Prostate gland (tissue), 2 donors: ENCODE measurements at places on chromosomes 1 and 21. TPM values are rescaled to one million over a fixed set of nuclear protein-coding genes. Genes with fewer than 3 reads are reported as not detected.

DNA sequence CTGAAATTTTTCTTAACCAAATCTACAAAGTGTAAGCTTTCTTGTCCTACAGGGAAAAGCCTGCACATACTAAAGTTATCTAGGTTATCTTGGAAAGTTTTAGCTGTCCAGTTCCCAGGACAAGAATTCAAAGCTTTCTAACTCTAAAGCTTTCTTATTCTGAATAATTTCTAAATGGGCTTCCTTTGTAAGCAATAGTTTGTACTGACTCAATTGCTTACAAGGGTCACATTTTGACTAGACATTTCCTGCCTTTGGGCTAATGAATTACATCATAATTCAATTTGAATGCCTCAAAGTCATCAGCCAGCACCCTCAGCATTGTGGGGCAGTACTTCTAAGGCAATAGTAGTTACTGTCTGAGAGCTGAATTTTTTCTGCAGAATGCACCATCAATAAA is 223.0 kb downstream of the LTN1 start:
- no peak overlapping the region for H3K4me3 ChIP-seq
- H3K27ac ChIP-seq: peak overlapping the region; percentile 49
- H3K27me3 ChIP-seq: no peaks in the 10 kb centered on the region

- no peaks in the 10 kb centered on the region for H3K4me1 ChIP-seq
- no peak overlapping the region for H3K27ac ChIP-seq
- no peak for DNase-seq
- H3K36me3 ChIP-seq: no peaks in the 10 kb centered on the region
- H3K27me3 ChIP-seq: no peaks in the 10 kb centered on the region
Measured at GRCh38 chr1:101000131-101000873, 25.3 kb downstream of the DPH5 start.

AJAP1 gene
- total RNA-seq: 0.73 TPM

ATP6V1G3 gene
- not detected for total RNA-seq

LMX1A gene
- 0.28 TPM for total RNA-seq

DNA sequence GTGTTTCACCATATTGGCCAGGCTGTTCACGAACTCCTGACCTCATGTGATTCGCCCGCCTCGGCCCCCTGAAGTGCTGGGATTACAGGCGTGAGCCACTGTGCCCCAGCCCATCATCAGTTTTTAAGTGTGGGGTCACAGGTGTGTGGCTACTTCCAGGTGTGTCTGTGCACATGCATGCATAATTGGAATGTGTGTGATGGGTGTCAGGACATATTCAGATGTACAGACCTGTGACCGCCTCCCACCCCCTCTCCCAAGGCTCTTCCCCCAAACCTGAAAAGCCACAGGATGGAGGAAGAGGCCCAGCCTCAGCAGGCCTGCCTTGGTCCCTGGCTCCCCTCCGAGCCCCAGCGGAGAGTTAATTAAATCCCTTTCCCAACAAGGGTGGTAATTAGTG is 37.3 kb upstream of the CSF3R start:
- no peaks in the 10 kb centered on the region for H3K27me3 ChIP-seq
- H3K27ac ChIP-seq: no peak overlapping the region
- DNase-seq: no peak

DNA sequence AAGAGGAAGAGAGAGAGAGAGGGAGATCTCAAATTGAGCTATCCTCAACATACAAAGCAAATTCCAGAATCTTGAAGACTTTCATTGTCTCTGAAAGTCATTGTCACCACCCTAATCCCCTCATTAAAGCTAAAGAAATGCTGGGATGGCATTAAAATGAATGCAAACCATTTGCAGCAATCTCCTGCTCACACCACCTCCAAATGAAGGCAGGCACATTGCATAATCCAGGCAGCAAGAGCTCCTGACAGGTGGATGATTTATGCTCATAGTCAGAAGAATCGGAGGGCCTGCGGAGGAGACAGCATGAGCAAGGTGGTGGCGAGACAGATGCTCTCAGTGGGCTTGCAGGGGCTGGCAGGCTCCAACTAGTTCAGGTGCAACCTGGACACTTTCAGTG is 90.2 kb downstream of the ESRRG start:
- H3K27me3 ChIP-seq: no peaks in the 10 kb centered on the region
- no peaks in the 10 kb centered on the region for H3K36me3 ChIP-seq
- H3K27ac ChIP-seq: no peak overlapping the region
- no peaks in the 10 kb centered on the region for H3K4me1 ChIP-seq
- H3K4me3 ChIP-seq: no peak overlapping the region

DNA sequence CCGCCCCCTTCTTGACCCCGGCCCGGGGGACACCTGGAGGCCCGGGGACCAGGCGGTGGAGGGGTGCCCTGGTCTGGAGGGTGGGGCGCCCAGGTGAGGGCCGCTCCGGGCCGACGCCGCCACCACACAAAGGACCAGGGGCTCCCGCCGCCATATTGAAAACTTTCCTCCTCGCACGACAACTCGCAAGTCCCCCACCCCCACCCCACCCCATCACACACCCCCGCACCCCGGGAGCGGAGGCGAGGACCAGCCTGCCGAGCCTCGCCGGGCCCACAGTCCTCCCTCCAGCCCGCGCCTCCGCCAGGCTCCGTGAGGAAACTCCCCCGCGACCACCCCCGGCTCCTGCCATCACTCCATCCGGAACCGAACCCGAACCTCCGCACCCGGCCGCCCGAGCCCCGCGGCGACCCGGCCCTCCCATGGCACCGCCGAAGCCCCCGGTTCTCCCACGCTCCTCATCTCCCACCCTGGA is 733 bp downstream of the KDM5B start:
- H3K4me3 ChIP-seq: peak overlapping the region; percentile 99
- peak; percentile 17 for DNase-seq
- no peaks in the 10 kb centered on the region for H3K27me3 ChIP-seq
- no peaks in the 10 kb centered on the region for H3K4me1 ChIP-seq
- peak overlapping the region; percentile 95 for H3K27ac ChIP-seq

DNA sequence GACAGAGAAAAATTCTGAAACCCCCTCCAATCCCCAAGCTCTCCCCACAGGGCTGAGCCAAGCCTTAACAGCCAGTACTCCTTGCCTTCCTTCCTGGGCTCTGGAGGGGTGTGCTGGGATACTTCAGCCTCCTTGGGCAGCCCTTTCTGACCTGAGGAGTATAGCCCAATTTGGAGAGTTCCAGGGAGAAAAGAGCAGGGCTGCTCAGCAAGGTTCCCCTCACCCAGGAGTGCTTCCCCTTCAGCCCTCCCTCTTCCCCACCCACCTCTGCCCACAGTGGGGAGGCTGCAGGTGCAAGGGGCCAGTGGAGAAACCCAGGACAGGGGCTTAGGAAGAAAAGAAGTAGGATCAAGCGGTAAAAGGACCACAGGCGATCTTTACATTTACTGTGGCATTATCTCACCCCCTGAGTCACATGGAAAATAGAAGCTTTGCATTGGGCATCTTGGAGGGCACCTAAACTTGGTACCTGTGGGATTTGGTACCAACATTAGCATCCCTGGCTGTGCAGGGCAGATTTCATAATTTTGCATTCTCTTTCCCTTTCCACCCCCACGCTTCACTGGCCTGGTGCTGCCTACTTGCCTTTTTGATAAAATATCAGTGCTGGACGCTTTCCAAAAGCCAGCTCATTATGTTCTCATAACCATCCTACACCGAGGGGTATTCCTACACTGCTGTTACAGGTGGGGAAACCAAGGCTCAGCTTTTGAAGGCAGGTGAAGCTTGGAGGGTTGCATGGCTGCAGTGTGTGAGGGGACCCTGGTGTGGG is 2.8 kb upstream of the ADORA1 start:
- no peak overlapping the region for H3K27ac ChIP-seq
- peaks cover 14% of the 10 kb centered on the region for H3K27me3 ChIP-seq
- peaks cover 6% of the 10 kb centered on the region for H3K4me1 ChIP-seq
- no peak for DNase-seq
- no peaks in the 10 kb centered on the region for H3K36me3 ChIP-seq

OR2M7 gene
- not detected for total RNA-seq

GRCh38 chr21:42614396-42614795 is 39.0 kb upstream of the PDE9A start:
- no peaks in the 10 kb centered on the region for H3K36me3 ChIP-seq
- H3K4me3 ChIP-seq: no peak overlapping the region
- peak overlapping the region; percentile 74 for H3K27ac ChIP-seq

DNA sequence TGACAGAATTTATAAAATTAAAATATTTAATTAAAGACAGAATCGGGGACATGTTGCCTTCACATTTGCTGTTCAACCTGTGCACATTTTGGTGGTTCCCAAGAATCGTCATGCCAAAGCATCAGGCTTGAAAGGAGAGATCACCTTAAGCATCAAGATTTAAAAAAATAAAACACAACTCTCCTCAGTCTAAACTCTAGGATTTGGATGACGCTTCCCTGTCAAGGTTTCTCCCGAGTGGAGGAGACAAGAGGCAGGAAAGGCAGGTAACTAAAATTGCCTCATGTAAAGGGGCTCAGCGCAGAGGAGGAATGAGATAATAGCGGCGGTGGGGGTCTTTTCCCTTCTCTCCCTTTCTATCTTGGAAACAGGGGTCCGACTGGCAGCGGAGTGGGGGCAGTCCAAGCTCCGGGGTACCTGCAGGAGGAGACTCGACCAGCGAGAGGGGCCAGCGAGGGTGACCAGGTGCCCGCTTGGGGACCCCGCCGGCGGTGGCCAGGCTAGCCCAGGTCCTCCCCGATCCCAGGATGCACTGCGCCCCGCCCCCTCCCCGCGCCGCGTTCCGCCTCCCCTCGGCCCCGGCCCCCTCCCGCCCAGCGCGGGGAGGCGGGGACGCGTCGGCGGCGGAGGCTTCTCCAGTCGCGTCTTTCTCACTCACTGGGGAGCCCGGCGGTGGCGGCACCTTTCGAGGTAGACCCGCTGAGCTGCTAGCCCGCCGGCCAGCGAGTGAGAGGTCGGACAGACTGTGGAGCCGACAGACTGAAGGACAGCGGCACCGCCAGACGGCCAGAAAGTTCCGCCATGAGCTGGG is at the start of gene FNBP1L:
Gene FNBP1L (plus strand): TSS at position 638 of the 811 bp plus-strand sequence. CDS start 164 bp downstream, at position 802.
- H3K27ac ChIP-seq: peak within 1 kb of the TSS; percentile 88
- H3K4me3 ChIP-seq: peak within 1 kb of the TSS; percentile 96
- H3K4me1 ChIP-seq: no peaks in the 10 kb centered on the region
- no peaks in the 10 kb centered on the region for H3K27me3 ChIP-seq

DNA sequence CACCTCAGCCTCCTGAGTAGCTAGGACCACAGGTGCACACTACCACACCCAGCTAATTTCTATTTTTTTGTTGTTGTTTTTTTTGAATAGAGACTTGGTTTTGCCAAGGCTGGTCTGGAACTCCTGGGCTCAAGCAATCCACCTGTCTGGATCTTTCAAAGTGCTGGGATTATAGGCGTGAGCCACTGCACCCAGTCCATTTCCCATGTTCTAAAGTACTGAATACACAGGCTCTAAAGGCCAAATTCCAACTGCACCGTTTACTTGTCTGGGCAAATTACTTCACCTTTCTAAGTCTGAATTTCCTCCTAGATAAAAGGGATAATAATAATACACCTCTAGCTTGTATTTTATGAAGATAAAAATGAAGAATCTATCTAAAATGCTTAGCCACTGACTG is 39.6 kb downstream of the FRRS1 start:
- no peak overlapping the region for H3K27ac ChIP-seq
- H3K4me3 ChIP-seq: no peak overlapping the region
- no peaks in the 10 kb centered on the region for H3K27me3 ChIP-seq
- no peaks in the 10 kb centered on the region for H3K36me3 ChIP-seq
- no peak for DNase-seq
- no peaks in the 10 kb centered on the region for H3K4me1 ChIP-seq

DNA sequence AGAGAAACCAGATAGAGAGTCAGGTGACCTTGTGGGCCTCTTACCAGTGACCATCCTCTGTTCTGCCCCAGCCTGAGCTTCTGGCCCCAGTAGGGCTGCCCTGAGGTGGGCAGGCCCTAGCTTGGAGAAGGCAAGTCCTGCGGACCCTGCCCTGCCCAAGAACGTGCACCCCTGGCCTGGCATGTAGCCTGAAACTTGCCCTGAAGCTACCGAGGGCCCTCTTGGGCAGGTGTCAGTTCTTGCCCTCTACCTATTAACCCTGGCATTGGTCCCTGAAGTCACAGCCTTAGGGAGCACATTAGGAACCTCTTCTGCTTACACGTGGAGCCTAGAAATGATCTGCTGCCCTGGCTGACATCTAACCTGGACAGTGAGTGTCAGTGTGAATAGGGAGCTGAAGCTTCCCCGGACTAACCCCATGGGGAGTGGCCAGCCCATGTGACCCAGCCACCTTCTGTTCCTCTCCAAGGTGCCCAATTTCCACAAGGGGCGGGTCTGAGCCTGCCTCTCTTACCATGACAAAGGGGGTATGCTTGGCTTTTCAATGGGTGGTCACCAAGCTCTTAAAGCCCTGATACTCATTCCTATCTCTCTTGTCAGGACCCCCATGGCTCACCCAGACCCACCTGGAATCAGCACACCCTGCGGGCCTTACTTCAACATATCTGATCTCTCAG is 163.0 kb downstream of the ZSCAN20 start:
- H3K36me3 ChIP-seq: no peaks in the 10 kb centered on the region
- no peak for DNase-seq
- H3K4me3 ChIP-seq: no peak overlapping the region
- no peak overlapping the region for H3K27ac ChIP-seq
- H3K27me3 ChIP-seq: no peaks in the 10 kb centered on the region

OR2T29 gene
- not detected for total RNA-seq

GRCh38 chr1:227449051-227449450 is 114.3 kb upstream of the ZNF678 start:
- H3K4me3 ChIP-seq: no peak overlapping the region
- H3K27ac ChIP-seq: no peak overlapping the region
- no peak for DNase-seq
- no peaks in the 10 kb centered on the region for H3K36me3 ChIP-seq
- H3K27me3 ChIP-seq: no peaks in the 10 kb centered on the region

PCSK9 gene
- 0.45 TPM for total RNA-seq

ATP1A4 gene
- 5.2 TPM for total RNA-seq

NEXN gene
- total RNA-seq: 13.2 TPM

DNA sequence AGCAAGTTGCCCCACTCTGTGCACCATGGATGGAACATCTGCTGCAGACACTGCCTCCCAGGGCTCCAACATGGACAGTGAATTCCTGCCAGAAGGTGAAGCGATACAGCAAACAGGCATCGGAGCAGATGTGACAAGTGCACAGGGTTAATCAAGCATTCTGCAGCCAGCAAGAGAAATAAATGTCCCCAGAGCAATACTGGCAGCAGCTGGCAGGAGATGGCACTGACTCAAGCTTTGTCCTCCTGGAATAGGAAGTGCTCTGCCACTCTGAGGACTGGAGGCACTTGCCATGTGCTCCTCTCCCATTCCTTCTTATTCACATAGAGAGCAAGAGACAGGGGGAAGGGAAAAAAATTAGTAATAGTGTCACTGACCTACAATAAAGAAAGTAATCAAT is 402.7 kb upstream of the DAB1 start:
- no peaks in the 10 kb centered on the region for H3K4me1 ChIP-seq
- H3K27ac ChIP-seq: no peak overlapping the region
- no peaks in the 10 kb centered on the region for H3K27me3 ChIP-seq
- DNase-seq: no peak
- H3K4me3 ChIP-seq: no peak overlapping the region

LCE2A gene
- total RNA-seq: not detected

- no peaks in the 10 kb centered on the region for H3K36me3 ChIP-seq
- peaks cover 16% of the 10 kb centered on the region for H3K4me1 ChIP-seq
- no peak overlapping the region for H3K4me3 ChIP-seq
- no peaks in the 10 kb centered on the region for H3K27me3 ChIP-seq
Measured at GRCh38 chr1:207831517-207832327, 79.2 kb downstream of the CD34 start.

ERG gene
- 11.2 TPM for total RNA-seq

NBPF6 gene
- 1.1 TPM for total RNA-seq

- no peak overlapping the region for H3K27ac ChIP-seq
- DNase-seq: no peak
- no peak overlapping the region for H3K4me3 ChIP-seq
Measured at GRCh38 chr1:231708394-231708793, 81.8 kb downstream of the DISC1 start.

TOR1AIP2 gene
- total RNA-seq: 36.4 TPM

GRCh38 chr1:21896026-21896425 is 41.1 kb downstream of the HSPG2 start:
- H3K27ac ChIP-seq: peak overlapping the region; percentile 66
- no peak for DNase-seq
- no peak overlapping the region for H3K4me3 ChIP-seq
- no peaks in the 10 kb centered on the region for H3K36me3 ChIP-seq
- peaks cover 20% of the 10 kb centered on the region for H3K4me1 ChIP-seq
